ENCODE measurements at places on chromosomes 2 and 18. TPM values are rescaled to one million over a fixed set of nuclear protein-coding genes. Genes with fewer than 3 reads are reported as not detected.
A peak's percentile ranks its signal among the peaks of the same experiment; 100 is the strongest.

DNA sequence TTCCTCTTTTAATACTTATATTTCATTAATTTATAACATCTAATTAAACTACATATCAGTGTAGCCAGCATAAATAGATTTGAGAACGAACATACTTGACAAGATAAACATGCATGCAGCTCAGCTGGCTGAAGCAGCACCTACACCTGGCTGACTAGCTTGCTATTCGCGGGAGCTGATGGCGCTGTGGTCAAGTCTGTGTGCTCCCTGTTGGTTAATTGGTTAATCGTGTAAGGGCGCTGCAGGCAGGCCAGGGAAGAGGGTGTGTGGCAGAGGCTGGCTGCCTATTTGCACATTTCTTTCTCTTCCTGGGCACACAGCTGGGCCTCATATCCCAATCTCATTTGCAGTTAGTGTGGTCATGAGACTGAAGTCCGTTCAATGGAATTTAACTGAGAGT lies 14.5 kb upstream of the VWA3B start:
- DNase-seq = no peak

DNA sequence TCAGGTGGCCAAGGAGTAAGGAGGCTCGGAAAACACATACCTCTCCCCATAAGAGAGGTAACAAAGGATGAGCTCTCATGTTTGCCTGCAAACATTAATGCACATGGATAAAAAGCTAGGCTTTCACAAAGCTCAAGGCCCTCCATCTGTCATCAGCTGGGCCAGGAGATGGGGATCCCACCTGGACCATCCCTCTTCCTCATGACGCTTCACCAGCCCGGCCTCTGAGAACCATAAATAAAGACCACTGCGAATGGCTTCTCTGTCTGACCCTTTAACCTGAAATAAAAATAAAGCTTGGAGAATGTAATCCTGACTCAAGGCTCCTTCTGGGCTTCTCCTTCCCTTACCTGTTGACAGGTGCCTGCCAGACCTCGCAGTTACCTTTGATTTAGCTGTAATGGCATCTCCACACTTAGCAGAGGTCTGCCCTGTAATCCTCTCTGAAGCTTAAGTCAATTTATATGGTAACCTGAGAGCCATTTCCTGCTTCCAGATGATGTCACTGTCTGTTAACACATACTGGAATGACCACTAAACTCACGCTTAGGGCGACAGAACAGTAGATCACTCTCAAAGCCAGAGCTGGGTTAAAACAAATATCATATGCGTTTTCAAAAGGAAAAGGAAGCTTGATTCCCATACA lies 29.3 kb upstream of the FOXI3 start:
- DNase-seq = no peak

- no peak for DNase-seq
These were observed 90.1 kb downstream of the GAREM1 start for GRCh38 chr18:32380559-32380958.

DNA sequence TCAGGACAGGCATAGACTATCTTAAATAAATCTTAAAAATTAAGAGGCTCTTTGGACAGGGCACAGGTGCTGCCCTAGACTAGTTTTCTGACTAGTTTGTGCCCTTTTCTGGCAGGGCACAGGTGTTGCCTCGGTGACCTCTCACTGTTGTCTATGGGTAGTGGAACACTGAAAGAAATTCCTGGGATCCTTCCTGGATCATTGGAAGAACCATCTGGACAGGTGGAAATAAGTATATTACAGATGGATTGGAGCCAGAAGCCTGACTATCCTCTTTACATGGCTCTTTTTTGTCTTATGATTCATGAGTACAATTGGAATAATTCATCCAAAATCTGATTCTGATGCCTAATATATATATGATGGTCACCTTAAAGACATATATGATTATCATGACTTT lies 286.6 kb downstream of the RIT2 start:
- no peak for DNase-seq

OR6B2 gene
- not detected for total RNA-seq

DNA sequence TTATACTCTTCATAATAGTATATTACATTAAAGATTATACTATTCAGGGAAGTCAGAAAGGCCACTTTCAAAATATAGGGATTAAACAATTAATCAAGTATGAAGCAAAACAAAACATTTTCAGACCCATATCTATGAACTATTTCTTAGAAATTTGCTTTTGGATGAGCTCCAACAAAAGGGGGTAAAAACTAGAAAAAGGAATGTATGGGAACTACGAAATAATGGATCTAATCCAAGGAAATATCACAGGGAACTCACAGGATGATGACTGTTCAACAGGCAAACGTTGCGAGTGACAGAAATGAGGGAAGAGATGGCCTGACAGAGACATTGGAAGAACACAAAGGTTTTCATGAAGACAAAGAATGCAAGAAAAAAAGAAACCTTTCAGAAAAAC lies 27.9 kb downstream of the G6PC2 start:
- no peak for DNase-seq

ANAPC1 gene
- total RNA-seq = 70.4 TPM

DNA sequence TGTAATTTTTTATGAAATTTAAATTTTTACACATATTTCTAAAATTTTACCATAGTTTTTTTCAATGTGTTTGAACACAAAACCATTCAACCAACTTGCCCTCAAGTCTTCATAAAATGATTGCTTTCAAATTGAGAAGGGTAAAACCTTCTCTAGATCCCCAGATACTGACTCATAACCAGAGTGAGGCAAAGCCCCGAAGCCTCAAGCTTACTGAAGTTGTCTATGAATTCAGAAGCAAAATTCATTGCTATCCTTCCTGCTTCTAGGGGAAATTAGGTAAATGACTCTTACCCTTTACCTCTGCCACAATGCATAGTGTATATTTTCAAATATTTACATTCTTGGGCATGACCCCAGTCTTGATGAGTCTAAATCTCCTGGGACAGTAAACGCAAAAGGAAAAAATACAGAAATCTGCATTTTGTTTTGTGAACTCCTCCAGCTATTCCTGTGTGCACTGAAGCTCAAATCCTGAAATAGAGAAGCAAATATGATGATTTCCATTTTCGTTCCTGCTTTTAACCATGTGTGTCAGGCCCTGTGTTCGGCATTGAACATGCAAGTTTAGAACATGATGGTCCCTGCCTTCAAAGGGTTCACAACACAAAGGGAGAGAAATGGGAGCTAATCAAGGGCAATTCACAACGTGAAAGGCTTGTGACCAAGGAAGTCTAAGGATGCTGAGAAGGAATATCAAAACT lies 246.3 kb downstream of the SUCLG1 start:
- DNase-seq = no peak

GRCh38 chr2:155209696-155210450 lies 511.4 kb downstream of the KCNJ3 start:
- DNase-seq = no peak

DNA sequence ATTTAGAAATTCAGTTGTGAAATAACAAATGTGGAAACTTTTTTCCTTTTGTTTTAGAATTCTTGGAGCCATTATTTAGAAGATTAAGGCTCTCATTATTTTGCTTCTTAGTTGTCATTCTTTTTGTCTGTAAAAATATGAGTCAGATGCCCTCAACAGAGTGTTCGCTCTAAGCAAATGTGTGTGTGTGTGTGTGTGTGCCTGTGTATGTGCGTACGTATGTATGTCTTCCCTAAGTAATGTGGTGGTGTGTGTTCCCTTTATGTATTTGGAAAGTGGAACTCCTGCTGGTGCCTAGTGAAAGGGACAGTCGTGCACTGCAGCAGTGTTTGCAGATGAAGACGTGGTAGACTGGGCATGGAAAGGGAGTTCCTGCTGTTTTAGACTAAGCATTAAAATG lies 27.5 kb downstream of the ZNF407 start:
- no peak for DNase-seq

DNA sequence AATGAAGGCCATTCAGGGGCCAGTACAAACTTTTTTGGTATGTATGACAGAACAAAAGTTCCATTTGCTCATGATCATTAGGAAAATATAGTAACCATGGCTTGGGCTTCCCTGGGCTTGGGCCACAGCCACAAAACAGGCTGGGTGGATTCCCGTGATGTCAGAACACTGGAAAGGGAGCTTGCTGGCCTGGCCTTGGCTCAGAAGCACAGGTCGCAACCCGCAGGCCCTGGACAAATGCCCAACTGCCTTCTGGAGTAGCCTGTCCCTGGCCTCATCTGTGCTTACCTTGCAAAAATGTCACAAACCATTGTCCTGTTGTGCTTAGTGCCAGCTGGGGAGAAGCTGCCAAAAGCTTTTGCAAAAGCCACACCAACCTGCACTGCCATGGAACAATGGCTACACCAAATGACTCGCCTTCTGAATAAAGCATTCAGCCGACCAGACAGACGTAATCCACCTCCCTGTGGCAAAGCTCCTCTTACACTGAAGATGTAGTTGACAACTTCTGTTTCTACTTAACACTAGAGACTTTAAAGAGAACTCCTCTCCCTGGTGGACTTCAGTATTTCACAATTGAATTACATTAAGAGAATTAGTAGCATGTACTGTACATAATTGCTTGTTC lies 125.5 kb downstream of the ANKRD44 start:
- DNase-seq = peak; percentile 63

DLGAP1 gene
- 1.0 TPM for total RNA-seq

DNA sequence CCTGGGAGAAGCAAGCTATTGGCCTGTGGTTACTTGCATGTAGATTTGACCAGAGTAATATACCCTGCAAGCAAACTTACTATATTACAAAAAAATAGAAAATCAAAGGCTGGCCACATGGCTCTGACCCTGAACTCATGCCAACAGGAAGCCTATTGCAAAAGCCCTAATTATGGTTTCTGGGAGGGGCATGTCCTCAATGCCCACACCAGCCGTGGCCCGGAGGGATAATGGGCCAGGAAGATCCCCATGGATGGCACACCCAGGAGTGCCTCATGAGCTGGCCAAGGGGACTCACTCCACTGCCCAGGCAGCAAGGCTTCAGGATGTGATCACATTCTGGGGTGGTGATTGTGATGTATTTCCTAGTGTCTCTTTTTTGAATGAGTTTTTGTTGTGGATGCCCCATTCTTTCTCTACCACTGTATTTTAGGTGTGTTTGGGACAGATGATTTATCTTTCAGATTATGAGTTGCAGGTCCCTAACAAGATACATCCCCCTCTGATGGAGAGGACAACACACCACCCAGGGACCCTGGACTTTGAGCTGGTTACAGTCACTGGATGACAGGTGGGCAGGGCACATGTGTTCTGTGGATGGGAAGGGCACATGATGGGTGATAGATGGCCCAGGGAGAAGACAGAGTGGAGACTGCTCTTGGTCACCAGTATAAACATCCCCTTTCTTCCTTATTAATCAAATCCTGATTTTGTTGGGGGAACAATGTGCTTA lies 18.7 kb upstream of the TFCP2L1 start:
- DNase-seq = no peak

GRCh38 chr2:46737577-46737976 lies 178.0 kb downstream of the MCFD2 start:
- no peak for DNase-seq

RESP18 gene
- not detected for total RNA-seq

ATP6V1B1 gene
- not detected for total RNA-seq

GRCh38 chr2:219648176-219648575 lies 20.7 kb downstream of the SLC4A3 start:
- no peak for DNase-seq

DNA sequence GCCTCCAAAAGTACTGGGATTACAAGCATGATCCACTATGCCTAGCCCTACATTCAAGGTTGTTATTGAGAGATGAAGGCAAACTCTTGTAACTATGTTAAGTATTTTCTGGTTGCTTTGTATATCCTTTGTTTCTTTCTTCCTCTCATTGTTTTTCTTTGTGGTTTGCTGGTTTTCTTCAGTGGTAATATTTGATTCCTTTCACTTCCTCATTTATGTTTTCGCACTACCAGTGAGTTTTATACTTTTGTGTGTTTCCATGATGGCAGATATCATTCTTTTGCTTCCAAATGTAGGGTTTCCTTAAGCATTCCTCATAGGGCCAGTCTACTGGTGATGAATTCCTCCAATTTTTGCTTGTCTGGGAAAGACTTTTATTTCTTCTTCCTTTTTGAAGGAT lies 90.2 kb downstream of the NCK2 start:
- DNase-seq = no peak

CNDP1 gene
- total RNA-seq = 0.90 TPM

GRCh38 chr2:103361712-103362111 lies 599.9 kb downstream of the TMEM182 start:
- DNase-seq = no peak

GRCh38 chr2:226953826-226954225 lies 118.0 kb downstream of the RHBDD1 start:
- no peak for DNase-seq

GRCh38 chr2:149314687-149315086 lies 15.7 kb upstream of the LYPD6 start:
- no peak for DNase-seq

- no peak for DNase-seq
These were observed 15.6 kb downstream of the KIF3C start for GRCh38 chr2:25966531-25967270.

CCDC178 gene
- 28.7 TPM for total RNA-seq

Data from uterus (tissue), 4 donors.